ENCODE measurements at places on chromosomes 2 and 18.
A peak's percentile ranks its signal among the peaks of the same experiment; 100 is the strongest.

- no peak for DNase-seq
Observed at GRCh38 chr2:170554278-170554955, 160.7 kb upstream of the SP5 start.

- DNase-seq = peak; percentile 61
Observed at GRCh38 chr2:215002500-215002899, 135.9 kb downstream of the ABCA12 start.

- no peak for DNase-seq
Observed at GRCh38 chr2:195037045-195037444, 620.0 kb upstream of the SLC39A10 start.

DNA sequence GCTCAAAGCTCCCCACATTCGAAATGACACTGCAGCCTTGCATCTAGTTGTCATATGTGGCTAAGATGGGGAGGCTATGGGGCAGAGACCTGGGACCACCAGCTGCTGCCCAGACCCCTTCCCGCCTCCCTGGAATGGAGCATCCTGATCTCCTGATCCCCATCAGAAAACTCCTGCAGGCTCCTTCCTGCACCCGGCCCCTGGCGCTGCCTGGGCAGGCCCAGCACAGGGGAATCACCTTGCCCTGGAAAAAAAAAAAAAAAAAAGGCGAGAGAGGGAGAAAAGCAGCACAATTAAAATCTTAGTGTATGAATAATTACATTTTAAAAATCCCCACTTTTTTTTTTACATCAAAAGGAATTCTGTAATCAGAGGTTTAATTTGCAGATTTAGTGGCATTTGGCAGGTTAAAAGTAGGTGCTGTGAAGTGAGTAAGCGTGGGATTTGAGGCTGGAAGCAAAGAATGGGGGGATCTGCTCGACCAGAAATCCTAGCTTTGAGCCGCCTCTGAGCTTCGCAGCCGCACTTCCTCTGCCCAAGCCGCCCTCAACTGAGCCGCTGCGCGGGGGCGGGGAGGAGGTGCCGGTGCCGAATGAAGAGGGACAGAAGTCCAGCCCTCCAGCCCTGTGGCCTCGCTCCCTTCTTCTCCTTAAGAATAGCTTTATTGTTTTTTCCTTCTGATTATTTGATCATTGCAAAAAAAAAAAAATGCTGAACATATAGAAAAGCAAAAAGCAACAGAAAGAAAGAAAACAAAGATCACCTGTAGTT, 30.0 kb downstream of the THNSL2 start:
- peak; percentile 50 for DNase-seq

- peak; percentile 32 for DNase-seq
Observed at GRCh38 chr2:10162586-10163497, 40.3 kb downstream of the RRM2 start.

DNA sequence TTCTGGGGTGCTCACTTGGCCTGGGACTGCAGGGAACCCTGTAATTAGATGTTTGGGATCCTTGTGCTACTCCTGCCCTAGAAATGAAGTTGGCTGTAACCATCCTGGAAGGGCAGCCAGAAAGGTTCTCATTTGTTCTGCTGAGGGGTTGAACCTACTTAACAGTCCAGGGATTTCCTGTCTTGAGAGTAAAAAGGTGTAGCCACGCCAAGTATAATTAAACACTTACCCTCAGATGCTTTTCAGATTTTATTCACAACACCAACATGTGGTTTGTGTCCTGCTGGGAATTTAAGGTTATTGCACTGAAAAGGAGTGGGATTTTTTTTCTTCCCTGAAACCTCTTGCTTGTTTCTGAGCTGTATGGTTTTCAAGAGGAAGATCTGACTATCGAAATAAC, 222.4 kb upstream of the APCDD1 start:
- no peak for DNase-seq

DNA sequence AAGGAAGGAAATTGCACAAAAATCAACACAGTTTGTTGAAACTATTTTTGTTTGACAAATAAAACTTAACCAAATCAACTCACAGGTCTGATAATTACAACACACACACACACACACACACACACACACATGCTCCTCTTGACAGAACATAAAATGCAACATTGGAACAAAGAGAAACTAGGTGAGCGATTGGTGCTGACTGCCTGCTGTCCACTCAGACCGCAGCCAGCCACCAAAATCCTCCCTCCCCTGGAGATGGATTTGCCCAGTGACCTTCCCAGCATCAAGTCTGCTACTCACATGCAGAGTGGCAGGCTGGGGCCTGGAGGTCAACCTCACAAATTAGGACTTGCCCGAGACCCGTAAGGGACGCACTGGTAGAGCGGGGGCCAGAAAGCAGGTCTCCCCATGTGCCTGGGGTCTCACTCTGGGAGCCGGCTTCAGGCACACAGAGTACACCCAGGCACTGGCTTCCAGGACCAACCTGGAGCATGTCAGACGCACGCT, 61.4 kb downstream of the DIPK1C start:
- DNase-seq = no peak

DNA sequence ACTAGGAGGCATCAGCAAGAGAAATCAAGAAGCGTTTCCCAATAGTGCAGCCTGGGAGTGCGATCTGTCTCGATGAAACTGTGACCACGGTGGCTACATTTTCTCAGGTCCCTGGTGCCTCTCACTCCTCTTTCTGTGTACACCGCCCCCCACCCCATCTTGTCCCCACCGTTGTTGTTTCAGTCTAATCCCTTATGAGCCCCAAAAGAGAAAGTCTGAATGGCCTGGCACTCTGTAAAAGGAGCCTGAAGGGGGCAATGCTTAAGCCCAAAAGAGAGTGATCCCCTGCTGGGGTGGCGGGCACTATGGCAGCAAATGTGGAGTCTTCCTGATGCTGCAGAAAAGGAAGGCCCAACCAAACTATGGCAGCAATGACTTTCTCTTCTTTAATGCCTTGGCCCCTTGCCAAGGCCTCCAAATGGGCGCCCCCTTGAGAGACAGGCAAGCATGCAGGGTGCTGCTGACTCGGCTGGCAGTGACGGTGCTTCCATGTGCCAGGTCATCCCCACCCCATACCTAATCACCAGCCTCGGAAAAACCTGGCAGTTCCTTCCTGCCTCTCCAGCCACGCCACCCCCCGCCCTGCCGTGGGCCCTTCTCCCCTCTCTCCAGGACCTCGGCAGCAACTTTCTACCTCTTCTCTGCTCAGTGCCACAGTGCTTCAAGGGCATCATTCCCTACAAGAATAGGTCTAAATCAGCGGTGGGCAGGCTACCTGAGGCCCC, 123.0 kb downstream of the CYP26B1 start:
- DNase-seq = peak; percentile 15

- DNase-seq = no peak
Observed at GRCh38 chr2:226887940-226888339, 52.1 kb downstream of the RHBDD1 start.

- no peak for DNase-seq
Observed at GRCh38 chr2:61529944-61530735, 8.0 kb downstream of the XPO1 start.

GRCh38 chr2:68791914-68792313, 57.3 kb downstream of the ARHGAP25 start:
- no peak for DNase-seq

GRCh38 chr18:35444636-35445035, 53.1 kb downstream of the INO80C start:
- DNase-seq = no peak

Measured in NB4 (cell line).